ENCODE measurements at places on chromosomes 16 and 17.

DNA sequence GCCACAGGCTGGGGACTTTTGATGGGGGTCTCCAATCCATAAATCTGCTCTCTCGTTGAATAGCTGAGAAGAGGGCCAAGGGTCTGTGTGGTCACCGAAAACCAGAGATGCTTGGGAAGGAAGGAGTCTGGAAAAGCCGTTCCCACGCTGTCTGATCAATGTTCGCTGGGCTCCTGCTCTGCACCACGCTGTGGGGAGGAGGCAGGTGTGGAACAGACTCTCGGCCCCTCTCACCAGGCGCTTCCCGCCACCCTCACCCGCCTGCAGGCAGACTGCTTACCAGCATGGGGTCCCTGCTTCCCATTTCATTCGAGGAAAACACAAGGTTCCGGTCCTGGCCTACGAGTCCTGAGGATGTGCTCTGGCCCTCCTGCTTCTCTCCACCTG is 702 bp upstream of the ALDH3A1 start:
- DNase-seq, result no peak

DNA sequence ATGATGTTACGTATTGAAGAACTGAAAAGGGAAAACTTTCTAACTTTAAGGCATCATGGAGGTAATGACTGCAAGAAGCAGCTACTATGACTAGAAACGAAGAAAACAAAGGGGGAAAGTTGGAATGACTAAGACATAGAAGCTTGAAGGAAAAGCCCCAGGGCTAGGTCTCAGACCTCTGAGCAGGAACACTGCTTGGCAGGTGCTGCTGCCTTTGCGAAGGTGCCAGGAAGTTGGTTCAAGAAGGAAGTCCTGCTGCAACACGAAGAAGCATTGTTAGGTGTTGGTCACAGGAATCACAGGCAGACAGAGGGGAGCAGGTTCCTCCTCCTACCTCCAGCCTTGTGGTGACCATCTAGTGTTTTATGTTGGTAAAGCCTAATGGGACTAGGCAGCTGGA is 48.1 kb upstream of the HS3ST4 start:
- no peak for DNase-seq

GRCh38 chr17:80564545-80564944 is 19.9 kb downstream of the RPTOR start:
- DNase-seq, result no peak

DNA sequence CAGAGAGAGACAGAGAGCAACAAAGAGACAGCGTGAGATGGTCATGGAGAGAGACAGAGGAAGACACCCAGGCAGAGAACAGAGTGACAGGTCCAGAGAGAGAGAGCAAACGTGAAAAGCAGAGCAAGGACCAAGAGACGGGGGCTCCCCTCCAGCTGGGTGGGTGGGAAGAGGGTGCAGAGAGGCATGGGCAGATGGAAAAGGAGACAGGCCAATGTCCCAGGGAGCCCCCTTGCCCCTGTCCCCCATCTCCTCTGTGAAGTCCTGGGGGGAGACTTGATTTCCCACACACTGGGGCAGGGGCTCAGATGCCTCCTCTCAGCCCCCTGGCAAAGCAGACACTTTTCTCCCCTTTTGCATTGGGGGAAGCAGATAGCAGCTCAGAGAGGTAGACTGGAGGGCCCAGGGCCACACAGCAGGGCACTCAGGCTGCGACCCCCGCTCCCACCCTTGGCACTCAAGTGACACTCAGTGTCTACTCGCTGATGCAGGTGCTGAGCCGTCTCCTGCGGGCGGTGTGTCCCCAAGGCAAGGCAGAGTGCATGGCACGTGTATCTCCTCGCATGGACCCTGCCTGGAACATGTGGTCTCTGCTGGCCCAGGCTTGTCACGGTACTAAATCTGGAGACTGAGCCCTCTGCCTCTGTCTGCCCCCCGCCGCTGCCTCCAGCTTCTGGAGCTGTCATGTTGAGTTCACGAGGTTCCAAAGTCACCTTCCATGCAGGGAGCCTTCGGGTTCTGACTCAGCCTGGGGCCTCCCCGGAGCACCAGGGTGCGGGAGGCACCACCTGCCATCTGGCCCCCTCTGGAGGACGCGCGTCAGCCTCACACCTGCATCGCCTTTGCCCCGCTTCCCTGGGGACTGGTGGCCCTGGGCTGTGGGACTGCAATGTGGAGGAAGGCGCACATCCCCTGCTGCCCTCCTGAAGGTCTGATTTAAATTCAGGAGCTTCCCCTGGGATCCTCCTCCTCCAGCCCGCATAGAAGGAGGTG is 215.9 kb upstream of the GSE1 start:
- DNase-seq, result no peak

DNA sequence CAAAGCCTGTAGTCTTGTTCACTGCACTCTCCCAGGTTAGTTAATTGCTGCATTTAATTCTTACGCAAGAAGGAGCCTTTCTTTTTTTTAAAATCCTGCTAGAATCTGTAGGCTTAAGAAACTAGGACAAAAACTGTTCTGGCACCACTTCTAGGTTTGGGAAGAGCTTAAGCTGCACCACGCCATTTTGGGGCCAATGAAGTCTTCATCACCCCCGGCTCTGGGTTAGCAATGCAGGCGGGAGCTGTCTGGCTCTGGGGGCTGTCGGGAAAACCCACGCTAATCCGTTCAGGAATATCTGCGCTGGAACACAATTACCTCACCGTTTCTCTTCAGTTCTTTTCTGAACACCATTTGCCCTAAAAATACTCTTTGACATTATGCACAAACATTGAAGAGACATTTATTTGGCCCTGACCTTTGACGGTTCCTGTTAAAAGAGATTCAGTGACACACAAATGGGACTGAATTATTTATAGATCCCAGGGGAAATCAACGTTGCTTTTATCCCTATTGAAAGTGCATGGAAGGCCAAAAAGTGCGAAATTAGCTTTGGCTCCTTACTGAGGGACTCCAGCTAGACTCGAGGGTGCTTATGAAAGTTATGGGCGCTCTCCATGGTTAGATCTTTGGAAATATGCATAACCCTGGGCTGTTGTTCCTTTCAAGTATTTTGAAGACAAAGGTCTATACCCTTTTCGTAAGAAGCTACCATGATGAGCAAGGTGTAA is 249.2 kb downstream of the HAPSTR1 start:
- no peak for DNase-seq

GRCh38 chr16:68503334-68503733 is 35.8 kb upstream of the ZFP90 start:
- no peak for DNase-seq

DNA sequence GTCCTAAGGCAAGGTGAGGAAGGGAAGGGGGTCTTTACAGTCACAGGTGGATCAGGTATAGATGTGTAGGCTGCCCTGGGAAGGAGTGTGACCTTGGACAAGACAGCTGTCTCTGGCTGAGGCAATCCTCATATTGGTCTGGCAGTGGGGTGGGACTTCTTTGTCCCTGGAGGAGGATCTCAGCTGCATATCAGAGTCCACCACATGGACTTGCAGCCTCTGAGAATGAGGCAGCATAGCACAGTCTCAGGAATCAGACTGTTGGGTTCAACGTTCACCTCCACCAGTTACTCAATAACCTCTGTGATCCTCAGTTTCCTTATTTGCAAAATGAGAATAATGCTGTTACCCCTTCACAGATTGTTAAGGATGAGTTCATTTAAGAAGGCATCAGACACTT is 33.4 kb downstream of the ACSM2A start:
- no peak for DNase-seq

DNA sequence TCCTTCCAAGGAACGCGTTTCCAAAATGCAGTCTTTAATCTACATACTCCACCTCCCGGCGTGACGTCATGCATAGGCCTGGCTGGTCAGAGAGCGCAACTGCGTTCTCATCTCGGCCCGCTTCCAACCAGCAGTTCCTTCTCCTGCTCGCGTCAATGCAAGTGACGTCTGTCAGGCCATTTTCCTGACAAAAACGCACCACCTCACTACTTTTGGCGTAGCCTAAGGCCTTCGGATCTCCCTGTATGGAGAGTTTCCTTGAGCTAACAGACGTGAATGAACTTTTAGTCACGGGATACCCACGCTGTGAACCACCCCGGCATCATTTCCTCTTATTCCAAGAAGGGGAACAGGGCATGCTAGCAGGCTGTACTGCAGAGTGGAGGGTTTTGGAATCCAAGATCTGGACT is 25.0 kb downstream of the TEX14 start:
- no peak for DNase-seq

GRCh38 chr17:44385287-44386181 is 3.9 kb downstream of the ITGA2B start:
- DNase-seq, result peak; percentile 76

- no peak for DNase-seq
Measured at GRCh38 chr16:7601100-7601499, 268.5 kb downstream of the RBFOX1 start.
